Endothelial cell of umbilical vein (primary cell): ENCODE measurements at places on chromosomes 2 and 18. TPM values are rescaled to one million over a fixed set of nuclear protein-coding genes. Genes with fewer than 3 reads are reported as not detected.
A peak's percentile ranks its signal among the peaks of the same experiment; 100 is the strongest.

DNA sequence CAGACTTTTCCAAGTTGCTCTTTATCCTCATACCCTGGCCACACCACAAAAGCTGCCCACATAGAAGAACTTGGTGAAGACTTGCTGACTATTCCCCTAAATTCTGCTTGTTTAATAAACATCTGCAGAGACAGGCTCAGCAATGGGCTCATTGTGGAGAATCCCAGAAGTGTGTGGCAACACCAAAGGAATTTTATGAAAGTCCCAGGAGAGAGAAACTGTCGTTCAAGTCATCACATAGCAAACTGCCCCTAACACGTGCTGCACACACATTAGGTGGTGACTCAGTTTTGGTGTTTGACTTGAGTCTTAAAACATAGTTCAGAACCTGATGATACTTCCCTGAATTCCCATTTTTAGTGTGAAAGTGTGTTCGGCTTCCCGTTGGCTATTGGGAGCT is 38.6 kb downstream of the CYP1B1 start:
- no peak for DNase-seq

DNA sequence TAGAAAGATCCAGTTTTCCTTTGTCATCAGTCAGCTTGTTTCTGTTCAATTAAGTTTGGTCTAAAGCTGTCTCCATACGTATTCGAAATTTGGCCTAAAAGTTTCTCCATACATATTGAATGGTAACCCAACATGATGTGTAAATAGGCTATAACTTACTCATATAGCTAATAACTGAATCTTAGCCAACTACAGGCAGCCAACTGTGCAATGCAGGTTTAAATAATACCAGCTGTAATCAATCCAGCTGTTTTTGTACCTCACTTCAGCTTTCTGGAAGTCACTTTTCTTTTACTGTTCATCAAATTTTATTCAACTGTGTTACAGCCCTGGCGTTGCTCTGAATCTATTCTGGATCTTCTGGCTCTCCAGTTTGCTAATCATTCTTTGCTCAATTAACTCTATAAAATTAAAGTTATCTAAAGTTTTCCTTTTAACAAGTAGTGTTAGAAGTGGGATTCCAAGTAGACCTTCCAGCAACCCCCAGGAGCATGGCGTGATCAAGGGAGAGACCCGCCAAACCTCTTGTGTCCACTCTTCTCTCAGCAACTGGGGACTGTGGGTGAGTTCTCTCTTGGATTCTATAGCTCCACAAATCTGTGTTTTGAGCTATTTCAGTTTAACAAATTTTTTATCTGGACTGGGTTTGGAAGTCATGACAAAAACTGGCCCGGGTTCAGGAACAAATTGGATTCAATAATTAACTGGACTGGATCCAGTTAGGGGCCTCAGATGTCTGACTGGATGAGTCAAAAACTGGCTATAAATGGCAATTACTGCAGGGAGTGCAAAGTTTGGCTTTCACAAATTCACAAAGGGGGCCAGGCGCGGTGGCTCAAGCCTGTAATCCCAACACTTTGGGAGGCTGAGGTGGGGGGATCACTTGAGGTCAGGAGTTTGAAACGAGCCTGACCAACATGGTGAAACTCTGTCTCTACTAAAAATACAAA is 329.7 kb upstream of the ST6GAL2 start:
- DNase-seq = no peak

FBXO15 gene
- polyA plus RNA-seq = not detected in 2 replicates

DNA sequence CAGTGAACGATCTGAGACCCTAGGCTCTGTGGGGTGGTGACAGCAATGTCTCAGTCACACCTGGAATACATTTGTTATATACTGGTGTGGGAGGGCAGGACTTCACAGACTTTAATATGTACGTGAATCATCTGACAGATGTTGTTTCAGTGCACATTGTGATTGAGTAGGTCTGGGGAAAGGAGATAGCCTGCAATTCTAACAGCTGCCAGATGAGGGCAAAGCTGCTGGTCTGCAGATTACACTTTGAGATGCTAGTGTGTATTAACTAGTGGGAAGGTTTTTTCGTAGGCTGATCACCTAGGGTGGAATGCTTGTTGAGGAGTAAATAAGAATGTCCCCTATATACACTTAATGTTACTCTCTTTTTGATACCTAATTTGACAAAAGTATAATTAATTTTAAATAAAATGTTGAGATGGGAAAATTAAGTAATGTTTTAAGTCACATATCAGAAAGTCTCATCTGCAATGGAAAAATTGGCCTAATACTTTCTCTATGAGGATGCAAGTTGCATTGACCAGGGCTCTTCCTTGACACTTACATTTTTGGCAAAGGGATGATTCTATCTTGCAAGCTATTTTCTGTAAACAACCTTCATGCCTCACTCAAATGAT is 496.9 kb upstream of the HNMT start:
- peak; percentile 3 for DNase-seq

C2orf81 gene
- 0.16 and 0.17 TPM in 2 replicates for polyA plus RNA-seq

TRIM43 gene
- not detected in 2 replicates for polyA plus RNA-seq

AQP4 gene
- not detected in 2 replicates for polyA plus RNA-seq

PRSS56 gene
- not detected in 2 replicates for polyA plus RNA-seq

DNA sequence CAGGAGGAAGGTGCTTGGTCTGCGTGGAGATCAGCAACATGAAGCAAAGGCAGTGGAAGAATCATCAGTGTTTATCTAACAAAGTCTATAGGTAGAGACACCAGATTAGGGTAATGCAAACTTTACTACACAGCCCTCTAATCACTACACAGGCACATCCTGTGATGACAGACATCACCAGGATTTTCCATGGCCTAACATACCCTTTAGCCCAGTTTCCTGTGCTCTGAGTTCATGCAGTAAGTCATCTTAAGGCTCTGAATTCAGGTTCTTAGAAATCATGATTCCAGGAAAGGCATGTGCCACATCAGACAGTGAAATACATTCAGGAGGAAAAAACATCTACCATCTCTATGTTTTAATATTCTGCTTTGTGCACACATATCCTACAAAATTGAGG is 708.5 kb upstream of the SLC8A1 start:
- DNase-seq = peak; percentile 75
